ENCODE measurements at places on chromosomes 2 and 18.

DNA sequence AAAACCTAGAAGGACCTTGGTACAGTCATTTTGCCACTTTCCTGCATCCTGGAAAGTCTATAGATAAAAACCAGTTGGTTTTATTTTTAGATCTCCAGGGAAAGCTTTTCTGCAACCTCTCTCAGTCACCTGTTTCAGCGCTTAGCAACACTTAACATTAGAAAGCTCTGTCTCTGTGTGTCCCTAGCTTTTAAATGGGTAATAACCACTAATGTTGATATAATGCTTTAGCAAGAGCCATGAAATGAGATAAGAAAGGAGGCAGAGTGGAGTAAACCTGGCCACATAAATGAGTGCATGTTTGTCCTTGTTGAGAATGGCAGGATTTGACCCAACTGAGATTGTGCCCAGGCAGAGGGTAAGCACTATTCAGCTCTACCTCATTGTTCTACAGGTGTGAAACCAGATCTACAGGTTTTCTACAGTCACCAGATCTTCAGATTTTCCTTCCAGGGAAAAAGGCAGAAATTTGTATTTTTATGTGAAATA, 44.8 kb downstream of the MARCHF4 start:
- no peak for DNase-seq

DNA sequence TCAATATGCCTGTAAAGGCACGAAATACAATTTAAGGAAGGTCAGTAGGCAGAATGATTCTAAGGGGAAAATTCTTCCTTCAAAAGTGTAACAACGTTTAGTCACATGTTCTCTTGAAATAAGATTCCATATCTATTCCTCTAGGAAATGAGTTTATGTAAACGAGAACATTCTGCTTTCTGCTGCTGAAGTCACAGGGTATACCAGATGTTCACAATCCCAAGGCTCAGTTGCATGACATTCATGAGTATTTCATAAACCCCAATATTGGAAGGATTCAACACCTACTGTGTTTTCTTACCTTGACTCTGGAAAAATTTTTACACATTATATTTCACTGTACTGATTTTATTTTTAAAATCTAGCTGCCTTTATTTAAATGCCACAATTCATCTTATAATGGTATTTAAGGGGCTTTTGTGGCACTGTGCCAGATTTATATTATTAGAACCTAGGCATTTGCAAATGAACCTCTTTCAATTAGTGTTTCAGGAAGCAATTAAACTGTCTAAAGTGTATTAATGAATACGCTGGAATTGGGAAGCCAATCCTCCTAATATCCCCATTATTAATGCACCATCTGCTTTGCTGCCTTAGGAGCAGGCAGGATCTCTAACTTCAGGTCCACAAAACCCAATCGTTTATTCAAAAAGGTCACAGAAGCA, 542.6 kb upstream of the KLHL29 start:
- DNase-seq: no peak

DNA sequence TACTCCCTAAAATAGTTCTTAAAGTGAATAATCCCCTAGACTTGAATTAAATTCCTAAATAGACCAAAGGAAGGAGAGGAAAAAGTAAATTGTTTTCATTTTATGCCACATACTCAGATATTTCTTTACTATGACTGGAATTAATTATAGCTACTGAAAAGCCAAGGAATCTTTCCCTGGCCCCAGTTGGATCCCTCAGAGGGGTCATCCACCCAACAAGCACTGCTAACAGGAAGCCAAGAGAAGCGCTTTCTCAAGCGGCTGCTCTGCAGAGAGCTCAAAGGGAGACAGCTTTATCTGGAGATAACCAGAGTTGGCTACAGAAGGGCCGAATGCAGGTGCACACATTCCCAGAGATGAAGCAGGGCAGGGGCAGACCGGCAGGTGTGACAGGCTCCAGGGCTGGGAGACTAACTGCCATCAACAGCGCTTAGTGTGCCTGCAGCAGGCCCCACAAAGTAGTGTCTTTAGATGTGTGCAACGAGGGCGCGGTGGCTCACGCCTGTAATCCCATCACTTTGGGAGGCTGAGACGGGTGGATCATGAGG, 51.1 kb downstream of the POLR1A start:
- DNase-seq: no peak

GRCh38 chr2:27954771-27955383, 64.3 kb downstream of the BABAM2 start:
- DNase-seq: no peak

Measured in frontal cortex (tissue), 4 donors.